ENCODE measurements at places on chromosomes 6 and 20.

DNA sequence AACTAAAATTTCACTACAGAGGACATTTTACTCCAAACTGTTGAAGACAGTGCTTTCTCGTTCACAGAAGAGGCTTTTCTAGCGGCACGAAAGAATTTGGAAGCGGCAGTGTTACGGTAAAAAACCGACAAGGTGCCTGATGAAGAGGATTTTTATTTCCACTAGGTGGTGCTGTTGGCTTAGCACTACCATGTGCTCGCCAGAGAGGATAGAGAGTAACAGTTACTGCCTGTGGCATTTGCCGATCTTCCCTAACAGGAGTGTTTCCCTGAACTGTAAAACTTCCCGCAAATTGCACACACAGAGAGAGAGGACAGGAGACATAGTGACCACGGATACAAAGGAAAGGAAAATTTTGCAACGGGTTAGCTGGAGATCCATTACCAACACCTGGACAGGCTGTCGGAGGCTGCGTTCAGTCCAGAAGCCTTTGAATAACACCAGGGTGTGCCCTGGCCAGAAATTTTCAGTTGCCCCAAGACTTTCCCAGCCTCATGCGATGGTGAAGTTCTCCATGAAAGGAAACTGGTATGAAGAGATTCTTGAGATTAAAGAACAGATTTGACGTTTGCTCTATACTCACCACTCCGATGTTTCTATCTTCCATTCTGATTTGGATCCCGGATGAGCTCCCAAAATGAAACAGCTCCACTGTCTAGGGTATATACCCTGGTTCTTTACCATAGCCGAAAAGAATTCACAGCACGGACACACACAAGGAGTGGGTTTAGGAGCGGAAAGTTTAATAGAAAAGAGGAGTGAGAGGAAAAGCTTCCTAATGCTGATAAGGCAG is 48.1 kb downstream of the HLA-DPB1 start:
- peaks cover 5% of the 10 kb centered on the region for H3K27me3 ChIP-seq
- H3K36me3 ChIP-seq: peaks cover 1% of the 10 kb centered on the region
- no peak overlapping the region for H3K27ac ChIP-seq
- H3K4me1 ChIP-seq: no peaks in the 10 kb centered on the region
- no peak overlapping the region for H3K4me3 ChIP-seq
- DNase-seq: no peak

- H3K27ac ChIP-seq: peak overlapping the region; percentile 96
- H3K4me1 ChIP-seq: peaks cover 44% of the 10 kb centered on the region
- H3K4me3 ChIP-seq: peak overlapping the region; percentile 98
Observed at GRCh38 chr6:135182071-135183001, 1.2 kb downstream of the MYB start.

GRCh38 chr20:62770111-62770910 is 26.0 kb upstream of the MRGBP start:
- no peak overlapping the region for H3K4me3 ChIP-seq
- H3K4me1 ChIP-seq: peaks cover 25% of the 10 kb centered on the region
- H3K27me3 ChIP-seq: no peaks in the 10 kb centered on the region
- H3K36me3 ChIP-seq: no peaks in the 10 kb centered on the region
- DNase-seq: no peak
- H3K27ac ChIP-seq: no peak overlapping the region

- peak overlapping the region; percentile 95 for H3K27ac ChIP-seq
- peaks cover 39% of the 10 kb centered on the region for H3K36me3 ChIP-seq
- no peaks in the 10 kb centered on the region for H3K27me3 ChIP-seq
- peak overlapping the region; percentile 53 for H3K4me3 ChIP-seq
Observed at GRCh38 chr20:45419188-45420091, 3.5 kb downstream of the PIGT start.

DNA sequence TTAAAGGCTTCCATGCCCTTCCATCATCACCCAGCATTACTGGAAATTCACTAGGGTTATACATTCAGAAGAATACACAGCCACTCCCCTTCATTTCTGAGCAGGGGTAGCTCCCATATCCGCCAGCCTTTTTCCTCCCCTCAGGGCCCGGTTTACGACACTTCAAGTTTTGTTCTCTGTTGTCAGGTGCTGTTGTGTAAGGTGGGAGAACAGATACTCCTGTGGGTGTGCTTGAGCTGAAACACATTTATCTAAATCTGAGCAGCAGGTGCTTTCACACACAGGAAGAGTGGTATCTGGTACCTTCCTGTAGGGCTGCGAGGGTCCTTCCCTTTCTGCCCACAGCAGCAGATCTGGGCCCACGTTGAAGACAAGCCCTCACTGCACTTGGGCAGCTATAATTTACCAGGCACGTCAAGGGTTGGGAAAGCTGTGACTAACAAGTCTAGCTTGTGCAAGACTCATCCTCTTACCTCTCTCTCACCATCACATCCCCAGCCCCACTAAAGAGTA is 215.8 kb upstream of the RREB1 start:
- DNase-seq: no peak
- H3K27ac ChIP-seq: no peak overlapping the region
- peaks cover 6% of the 10 kb centered on the region for H3K4me1 ChIP-seq
- no peaks in the 10 kb centered on the region for H3K36me3 ChIP-seq

GRCh38 chr6:170367241-170367640 is 60.7 kb downstream of the FAM120B start:
- no peaks in the 10 kb centered on the region for H3K4me1 ChIP-seq
- H3K4me3 ChIP-seq: no peak overlapping the region
- no peak for DNase-seq
- peaks cover 9% of the 10 kb centered on the region for H3K36me3 ChIP-seq

All from activated naive CD8-positive, alpha-beta T cell treated with anti-CD3 and anti-CD28 coated beads, Interleukin-2, amount 50 U/mL, for 24 hours (primary cell).